ENCODE measurements at places on chromosomes 4 and X.

- DNase-seq: no peak
Observed at GRCh38 chr4:6932475-6932874, 22.8 kb downstream of the TBC1D14 start.

GRCh38 chrX:16979226-16979625 is 32.8 kb downstream of the REPS2 start:
- no peak for DNase-seq

- no peak for DNase-seq
Observed at GRCh38 chrX:4043951-4044350, 330.5 kb upstream of the PRKX start.

- DNase-seq: no peak
Observed at GRCh38 chrX:7574325-7574724, 268.6 kb upstream of the VCX start.

GRCh38 chr4:80058740-80059139 is 14.3 kb downstream of the ANTXR2 start:
- peak; percentile 95 for DNase-seq

GRCh38 chrX:100864657-100865391 is 9.3 kb downstream of the NOX1 start:
- peak; percentile 6 for DNase-seq

DNA sequence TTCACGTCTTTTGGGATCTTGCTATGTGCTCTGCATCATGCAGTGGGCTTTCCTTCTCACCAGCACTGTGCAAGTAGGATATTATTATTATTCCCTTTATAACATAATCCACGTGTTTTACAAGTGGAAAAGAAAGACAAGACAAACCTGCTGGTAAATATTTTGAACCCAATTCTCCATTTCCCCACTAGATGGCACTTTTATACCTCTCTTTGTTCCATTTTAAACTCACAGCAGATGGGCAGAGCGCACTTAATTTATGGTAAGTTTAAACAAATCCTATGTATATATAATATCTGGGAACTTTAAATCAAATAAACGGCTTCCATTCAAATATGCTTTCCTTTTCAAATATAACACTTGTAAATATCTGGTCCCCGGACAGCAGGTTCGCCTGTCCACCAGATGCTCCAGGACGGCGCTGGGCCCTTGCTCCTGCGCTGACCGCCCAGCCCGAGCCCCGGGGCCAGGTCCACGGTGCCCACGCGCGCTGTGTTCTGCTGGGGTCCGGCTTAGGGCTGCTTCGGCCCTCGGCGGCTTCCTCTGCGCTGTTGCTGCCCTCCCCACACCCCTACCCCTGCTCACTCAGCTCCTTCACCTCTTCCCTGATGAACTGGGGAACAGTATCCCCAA is 31.1 kb downstream of the F11 start:
- DNase-seq: peak; percentile 2

DNA sequence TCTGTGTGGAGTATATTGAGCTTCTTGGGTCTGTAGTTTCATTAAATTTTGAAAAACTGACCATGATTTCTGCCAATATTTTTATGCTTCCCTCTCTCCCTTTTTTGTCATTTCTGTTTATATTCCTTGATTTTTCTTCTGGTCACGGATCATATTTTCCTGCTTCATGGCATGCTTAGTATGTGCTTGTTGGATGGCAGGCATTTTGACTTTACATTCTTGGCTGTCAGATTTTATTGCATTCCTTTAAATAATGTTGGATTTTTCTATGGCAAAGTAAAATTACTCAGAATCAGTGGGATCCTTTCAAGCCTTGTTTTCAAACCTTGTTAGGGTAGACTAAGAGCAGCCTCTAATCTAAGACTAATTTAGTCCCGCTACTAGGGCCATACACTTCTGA is 531.8 kb downstream of the IL15 start:
- no peak for DNase-seq

GRCh38 chrX:142661696-142662095 is 364.0 kb upstream of the SPANXN4 start:
- no peak for DNase-seq

- DNase-seq: no peak
Observed at GRCh38 chr4:185127021-185127925, 15.8 kb upstream of the SLC25A4 start.

GRCh38 chr4:41119867-41120295 is 94.5 kb downstream of the APBB2 start:
- no peak for DNase-seq

DNA sequence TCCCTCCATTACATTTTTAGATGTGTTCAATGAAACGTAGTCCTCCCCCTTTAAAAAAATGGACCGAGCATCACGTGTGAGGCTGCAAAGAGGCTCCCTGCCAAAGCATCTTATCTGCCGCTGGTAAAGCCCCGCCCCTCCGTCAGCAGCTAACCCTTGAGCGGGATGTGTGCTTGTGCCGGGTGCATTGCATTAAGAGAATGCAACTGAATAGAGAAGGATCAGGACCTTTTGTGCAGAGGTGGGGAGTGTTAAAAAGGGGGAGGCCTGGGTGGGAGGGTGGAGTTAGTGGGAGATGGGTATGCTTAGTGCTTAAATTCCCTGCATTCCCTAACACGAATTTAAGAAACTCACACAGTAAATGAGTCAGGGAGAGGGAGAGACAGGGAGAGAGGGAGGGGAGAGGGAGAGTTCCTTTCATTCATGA is 66.0 kb downstream of the TBL1X start:
- peak; percentile 2 for DNase-seq

GRCh38 chr4:105613306-105613705 is 60.9 kb downstream of the ARHGEF38 start:
- no peak for DNase-seq

- no peak for DNase-seq
Observed at GRCh38 chr4:3786196-3786869, 20.1 kb downstream of the ADRA2C start.

GRCh38 chrX:154799556-154800348 is 5.5 kb downstream of the MPP1 start:
- DNase-seq: no peak

DNA sequence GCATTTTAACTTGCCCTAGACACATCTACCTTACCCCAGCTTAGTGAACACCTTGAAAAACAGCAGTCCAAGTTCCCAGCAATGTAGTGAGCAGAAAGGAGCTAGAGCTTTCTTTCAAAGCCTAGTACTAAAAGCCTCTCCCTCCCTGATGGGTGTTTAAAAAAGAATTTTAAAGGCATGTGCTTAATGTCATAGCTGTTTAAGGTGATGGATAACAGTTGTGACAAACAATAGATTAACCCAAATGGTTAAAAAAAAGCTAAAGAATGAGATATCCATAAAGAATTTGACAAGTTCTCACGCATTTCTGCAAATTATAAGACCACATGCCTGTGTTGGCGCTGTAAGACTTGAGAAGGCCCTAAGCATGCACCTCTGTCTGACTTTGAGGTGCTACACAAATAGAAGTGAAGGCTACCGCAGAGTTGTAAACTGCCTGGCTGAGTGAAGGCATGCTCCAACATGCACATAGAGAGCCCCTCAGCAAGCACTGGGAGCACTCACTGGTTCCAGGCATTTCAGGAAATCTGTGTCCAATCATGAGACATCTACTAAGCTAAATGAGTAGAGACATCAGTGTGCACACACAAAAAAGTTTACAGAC is 94.0 kb downstream of the PHF8 start:
- no peak for DNase-seq

GRCh38 chr4:117983541-117984365 is 50.5 kb upstream of the NDST3 start:
- DNase-seq: no peak

GRCh38 chrX:39508300-39508692 is 589.5 kb downstream of the BCOR start:
- no peak for DNase-seq

GRCh38 chr4:48755281-48755680 is 24.8 kb downstream of the FRYL start:
- no peak for DNase-seq

DNA sequence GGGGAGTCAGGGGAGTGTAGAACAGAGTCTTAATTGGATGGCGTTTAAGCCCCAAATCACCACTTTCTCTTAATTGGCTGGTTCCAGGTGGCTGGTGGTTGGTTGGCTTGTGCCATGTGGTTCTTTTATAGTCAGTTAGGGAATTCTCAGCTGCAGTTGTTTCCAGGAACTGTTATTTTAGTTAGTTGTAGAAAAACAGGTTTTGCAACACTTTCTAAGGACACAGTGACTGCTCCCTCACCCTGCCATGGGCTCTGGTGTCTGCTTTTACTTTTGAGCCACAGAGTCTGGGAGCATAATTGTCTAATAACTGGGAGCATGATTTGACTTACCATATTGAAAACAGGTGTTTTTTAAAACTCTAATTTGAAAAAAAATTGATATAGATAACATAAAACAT is 75.8 kb upstream of the PCDH18 start:
- DNase-seq: no peak

DNA sequence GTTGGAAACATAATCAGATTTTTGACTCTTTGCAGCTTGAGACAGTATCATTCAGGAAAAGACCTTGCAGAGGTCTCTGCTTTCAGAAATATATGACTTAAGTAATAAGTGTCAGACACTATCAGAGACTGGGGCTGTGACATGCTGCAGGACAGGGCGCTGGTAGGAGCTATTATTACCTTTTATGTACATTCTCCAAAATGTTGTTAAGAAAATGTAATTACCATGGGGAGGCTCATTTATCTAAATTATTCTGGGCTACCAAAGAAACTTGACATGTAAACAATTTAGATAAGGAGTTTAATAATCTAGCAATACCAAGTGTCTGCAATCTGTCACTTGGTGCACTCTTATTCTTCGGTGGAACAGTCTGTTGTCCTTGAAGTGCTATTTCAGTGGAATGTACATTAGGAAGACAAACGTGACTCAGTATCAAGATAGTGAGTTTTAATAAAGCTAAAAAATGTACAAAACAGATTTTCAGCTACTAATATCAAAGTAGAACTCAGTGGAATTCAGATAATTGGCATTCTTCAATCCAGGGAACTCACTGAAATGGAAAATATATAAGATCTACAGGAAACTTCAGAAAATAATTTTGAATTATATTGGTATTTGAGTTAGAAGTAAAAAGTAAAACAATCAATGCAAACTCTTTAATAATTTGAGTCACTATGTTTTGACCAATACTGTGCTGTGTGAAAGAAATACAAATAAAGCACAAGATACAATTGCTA is 214.5 kb downstream of the KCNIP4 start:
- no peak for DNase-seq

GRCh38 chr4:54227256-54228055 is 1.6 kb upstream of the PDGFRA start:
- no peak for DNase-seq

Data from inflammatory macrophage treated with lipopolysaccharide for 1 hour (primary cell).